ENCODE measurements at places on chromosomes 2 and 18. TPM values are rescaled to one million over a fixed set of nuclear protein-coding genes. Genes with fewer than 3 reads are reported as not detected.

GRCh38 chr2:101698844-101699754 is 1.6 kb downstream of the MAP4K4 start:
- DNase-seq = peak; percentile 72

- DNase-seq = no peak
These were observed 11.3 kb upstream of the VRK2 start for GRCh38 chr2:58035352-58035751.

DNA sequence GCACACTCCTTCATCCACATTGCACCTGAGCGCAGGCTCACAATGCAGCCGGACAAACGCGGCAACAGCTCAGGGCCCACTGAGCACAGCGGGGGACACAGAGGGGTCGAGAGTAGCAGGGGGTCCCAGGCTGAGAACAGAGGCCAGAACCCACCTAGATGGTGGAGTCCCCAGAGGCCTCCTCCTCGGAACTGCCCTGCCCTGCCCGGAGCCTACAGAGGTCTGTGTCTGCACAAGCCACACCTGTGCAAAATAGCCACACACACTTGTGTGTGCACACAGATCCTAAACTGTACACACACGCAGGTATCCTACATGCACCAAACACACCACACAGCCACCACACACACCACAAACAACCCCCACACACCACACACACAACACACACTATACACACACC is 72.8 kb downstream of the TMEM18 start:
- DNase-seq = no peak

DNA sequence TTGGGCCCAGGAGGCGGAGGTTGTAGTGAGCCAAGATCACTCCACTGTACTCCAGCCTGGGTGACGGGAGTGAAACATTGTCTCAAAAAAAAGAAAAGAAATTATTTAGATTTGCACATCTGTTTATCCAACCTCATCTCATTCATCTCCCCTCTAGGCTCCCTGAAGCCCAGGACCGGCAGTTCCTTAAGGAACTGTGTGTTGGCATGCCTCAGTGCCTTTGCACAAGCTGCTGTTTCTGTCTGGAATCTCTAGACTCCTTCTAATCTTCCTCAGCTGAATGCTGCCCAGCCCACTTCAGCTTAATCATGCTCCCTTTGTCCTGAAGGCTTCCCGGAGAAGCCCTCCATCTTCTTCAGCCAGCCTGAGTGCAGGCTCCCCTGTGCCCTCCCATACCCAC is 10.9 kb upstream of the RFX8 start:
- DNase-seq = no peak

GRCh38 chr2:170344663-170345346 is 166.9 kb downstream of the MYO3B start:
- no peak for DNase-seq

DNA sequence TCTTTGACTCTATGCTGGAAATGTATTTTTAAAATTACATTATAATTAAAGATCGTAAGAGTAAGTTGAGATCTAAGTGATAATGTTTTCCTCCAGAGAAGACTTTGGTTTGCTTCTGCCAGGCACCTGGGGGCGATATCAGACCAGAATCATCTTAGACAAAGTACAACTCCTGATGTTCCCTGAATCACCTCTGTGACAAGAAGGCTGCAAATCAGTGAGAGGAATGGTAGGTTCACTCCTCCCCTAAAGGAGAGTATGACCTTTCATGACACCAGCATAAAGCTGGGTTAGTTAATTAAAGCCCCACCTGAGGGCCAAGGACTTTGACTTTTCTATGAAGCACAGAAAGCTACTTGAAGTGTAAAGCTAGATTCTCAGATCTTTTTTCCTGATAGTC is 114.4 kb upstream of the DTNA start:
- no peak for DNase-seq

DNA sequence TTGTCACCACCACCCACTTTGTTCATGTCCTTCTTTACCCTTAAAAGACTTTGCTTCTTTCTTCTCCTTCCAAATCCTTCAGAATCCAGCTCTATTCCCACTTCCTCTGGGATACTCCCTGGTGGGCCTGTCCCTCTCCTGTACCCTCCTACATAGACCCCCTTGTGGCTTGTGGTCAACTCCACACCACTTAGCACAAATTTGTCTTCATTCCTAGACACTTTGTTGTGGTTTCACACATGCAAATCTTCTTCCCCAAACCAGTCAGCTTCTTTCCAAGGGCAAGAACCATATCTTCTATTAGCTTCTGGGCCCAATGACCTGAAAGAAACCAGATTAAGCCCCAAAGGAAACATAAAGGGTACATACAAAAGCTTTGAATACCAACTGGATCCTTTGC is 342.4 kb downstream of the TNS1 start:
- DNase-seq = no peak

- no peak for DNase-seq
These were observed 4.4 kb upstream of the ALS2 start for GRCh38 chr2:201785135-201785534.

DNA sequence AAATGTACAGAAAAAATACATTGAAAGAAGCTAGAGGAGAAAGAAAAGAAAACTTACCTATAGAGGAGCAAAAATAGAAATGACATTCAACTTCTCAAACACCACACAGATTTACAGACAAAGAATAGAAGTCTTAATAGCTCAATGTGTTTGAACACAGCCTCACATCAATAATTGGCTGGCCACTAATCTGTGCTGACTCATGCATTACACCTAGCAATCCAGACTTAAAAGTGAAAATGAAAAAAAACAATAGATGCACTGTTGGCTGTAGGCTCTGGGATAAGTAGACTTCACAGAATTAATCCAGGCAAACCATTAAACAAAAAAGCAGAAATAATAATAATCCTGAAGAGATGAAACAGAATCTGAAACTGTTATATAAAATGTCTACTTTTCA is 961.3 kb upstream of the CELF4 start:
- no peak for DNase-seq

GRCh38 chr2:224885291-224885690 is 157.0 kb downstream of the DOCK10 start:
- no peak for DNase-seq

- no peak for DNase-seq
These were observed 16.2 kb upstream of the MREG start for GRCh38 chr2:216029416-216030129.

DNA sequence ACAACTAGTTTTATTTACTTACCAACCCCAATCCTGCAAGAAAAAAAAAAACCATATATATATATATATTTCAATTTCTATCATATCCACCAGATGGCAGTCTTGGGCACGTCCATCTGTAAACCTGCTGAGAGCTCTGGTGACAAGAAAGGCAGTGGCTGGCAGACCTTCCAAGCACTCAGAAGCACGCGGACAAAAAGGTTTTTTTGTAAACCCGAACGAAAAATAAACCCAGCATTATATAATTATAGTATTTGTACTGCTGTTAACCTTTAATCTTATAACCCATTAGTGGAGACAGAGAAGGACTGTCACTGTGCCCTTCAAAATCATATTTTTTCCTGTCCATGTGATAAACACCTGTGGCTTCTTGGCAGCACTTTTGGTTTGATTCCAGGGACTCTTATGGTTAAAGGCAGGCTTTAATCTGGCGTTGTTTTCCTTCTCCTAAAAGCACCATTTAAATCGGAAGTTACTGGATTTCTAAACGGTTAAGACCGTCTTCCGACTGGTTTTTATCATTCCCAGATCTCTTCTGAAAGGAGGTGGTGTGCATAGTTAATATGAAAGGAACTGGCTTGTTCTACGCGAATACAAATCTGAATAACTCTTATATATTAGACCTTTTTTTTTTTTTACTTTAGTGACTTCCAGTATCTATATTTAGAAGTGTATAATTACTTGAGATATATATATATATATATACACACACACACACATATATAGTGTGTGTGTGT is 31.0 kb upstream of the SLC3A1 start:
- peak; percentile 66 for DNase-seq

DNA sequence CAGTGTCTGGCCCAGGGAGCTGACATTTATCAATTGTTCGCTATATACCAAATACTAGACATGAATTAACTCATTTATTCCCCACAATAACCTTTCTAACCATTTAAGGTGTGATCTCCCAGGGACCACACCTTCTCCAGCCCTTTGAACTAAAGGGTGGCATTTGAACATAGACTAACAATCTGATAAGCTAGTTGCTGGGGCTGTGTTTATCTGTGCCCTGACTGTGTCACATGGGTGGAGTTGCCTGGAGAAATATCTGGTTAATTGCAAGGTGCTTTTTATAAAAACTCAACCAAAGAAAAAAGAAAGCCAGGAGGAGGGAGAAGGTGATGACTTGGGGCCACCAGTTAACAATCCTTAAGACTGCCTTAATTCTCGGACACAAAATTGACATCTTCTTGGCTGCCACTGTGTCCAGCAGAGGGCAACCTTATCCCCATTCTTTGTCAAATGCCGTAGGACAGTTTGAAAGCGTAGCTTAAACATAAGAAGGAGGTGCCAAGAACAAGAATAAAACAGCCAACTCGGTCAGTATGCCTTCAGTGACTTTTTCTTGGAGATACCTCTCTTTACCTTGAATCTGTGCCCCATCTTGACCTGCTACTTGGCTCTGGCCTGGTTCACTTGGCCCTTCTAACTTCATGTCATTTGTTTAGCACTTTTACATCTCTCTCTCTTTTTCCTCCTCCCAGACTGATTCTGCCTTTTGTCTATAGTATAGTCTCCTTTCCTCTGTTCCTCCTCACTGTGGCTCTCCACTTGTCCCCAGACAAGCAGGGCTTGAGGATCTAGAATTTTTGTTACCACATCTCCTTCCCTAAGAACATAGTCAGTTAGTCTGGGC is 183.4 kb downstream of the MYO3B start:
- peak; percentile 46 for DNase-seq

GRCh38 chr2:8552293-8552801 is 129.5 kb upstream of the ID2 start:
- no peak for DNase-seq

DNA sequence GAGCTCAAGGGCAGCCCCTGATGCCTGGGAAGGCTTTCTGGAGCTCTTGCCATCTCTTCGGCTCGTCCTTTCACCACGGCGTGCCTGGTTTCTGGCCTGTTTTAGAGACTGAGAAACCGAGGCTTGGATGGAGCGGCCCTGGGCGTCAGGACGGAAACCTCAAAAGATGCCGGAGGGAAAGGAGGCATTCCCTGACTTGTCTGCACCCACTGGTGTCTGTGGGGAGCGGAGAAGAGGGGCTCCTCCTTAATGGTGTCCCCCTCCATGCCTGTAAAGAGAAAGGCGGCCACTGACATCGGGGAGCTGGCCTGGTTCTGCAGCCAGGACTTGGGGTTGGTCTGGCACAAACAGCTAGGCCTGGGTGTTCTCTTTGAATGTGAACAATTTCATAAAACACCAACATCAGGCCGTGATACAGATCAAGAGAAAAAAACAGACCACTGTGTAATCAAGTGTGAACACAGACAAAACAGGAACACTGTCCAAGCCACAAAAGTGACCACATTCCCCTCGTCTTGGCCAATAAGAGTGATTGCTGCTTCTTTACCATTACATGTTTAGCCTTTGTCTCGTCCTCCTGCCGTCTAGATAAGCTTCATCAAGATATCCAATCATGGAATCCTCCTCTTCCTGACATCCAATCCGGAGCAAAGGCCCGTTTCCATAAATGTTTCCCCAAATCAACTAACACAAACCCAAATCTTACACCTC is 633 bp upstream of the ILKAP start:
- DNase-seq = no peak

- peak; percentile 45 for DNase-seq
These were observed 15.0 kb downstream of the KCNJ13 start for GRCh38 chr2:232761301-232761907.

GRCh38 chr2:45130736-45131135 is 121.5 kb upstream of the SIX2 start:
- DNase-seq = no peak

- no peak for DNase-seq
These were observed 4.2 kb downstream of the ERFE start for GRCh38 chr2:238162846-238163441.

The CFAP53 gene
- 1.4 TPM for total RNA-seq

The HOXD11 gene
- total RNA-seq = not detected

The PNKD gene
- total RNA-seq = 31.1 TPM

Measured in CD4-positive, alpha-beta memory T cell (primary cell).